Activated naive CD8-positive, alpha-beta T cell treated with anti-CD3 and anti-CD28 coated beads, Interleukin-2, amount 50 U/mL, for 16 hours (primary cell): ENCODE measurements at places on chromosomes 7 and 10.

DNA sequence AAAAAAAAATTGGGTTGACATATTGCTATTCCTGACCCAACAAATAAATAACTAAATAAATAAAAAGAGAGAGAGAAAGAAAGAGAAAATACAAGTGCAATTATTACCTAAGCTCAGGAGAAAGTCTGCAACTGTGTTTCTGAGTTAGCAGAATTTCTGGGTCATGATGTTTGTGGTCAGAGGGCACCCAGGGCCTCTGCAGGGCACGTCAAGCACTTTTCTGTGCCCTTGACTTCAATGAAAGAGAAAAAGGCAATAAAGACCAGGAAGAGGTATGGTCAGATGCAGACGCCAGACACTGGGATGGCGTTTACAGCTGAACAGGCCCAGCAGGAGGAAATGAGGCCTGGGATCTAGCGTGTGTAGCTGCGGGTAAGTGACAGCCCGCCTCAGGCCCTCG lies 160.9 kb upstream of the GDF10 start:
- DNase-seq = no peak

GRCh38 chr10:77490534-77491314 lies 146.9 kb downstream of the KCNMA1 start:
- DNase-seq = no peak

- DNase-seq = no peak
Measured at GRCh38 chr7:93866886-93867285, 23.7 kb downstream of the TFPI2 start.

- DNase-seq = no peak
Measured at GRCh38 chr10:2051108-2051507, 313.8 kb upstream of the ADARB2 start.

DNA sequence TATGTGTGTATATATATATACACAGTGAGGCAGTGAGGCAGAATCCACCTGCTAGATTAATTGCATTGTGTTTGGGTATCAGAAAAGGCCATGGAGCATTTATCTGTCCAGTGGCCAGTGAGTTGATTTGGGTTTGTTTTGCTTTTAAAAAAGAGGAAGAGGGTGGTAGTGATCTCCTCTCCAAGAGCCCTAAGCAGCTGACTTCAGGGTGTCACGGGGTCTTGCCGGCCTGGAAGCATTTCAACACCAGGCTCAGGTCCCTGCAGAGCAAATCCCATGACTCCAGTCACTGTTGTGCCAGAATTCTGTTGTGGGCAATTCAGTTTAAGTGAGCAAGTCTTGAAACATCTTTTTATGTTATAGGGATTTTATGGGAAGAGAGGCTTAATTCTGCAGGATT lies 30.6 kb upstream of the GPNMB start:
- no peak for DNase-seq

DNA sequence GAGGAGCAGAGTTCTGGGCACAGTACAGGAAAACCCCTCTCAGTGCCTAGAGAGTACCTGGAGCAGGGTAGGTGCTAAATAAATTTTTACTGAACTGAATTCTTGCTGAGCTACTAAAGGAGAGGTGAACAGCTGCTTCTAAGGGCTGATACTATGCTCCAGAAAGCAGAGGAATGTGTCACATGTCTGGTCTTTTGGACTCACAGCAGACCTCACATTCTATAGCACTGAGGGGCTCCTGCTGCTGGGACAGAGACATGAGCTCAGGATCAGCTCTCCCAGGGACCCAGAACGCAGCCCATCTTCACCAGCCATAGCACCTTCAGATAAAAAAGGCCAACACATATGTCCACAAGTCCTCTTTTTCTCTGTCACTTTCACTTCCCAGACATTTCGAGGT lies 133.0 kb upstream of the KLF14 start:
- no peak for DNase-seq

- DNase-seq = no peak
Measured at GRCh38 chr10:93445097-93445960, 36.8 kb downstream of the MYOF start.

GRCh38 chr10:88642963-88643362 lies 21.3 kb upstream of the LIPF start:
- DNase-seq = no peak

- DNase-seq = no peak
Measured at GRCh38 chr7:36748017-36748487, 23.8 kb upstream of the AOAH start.

DNA sequence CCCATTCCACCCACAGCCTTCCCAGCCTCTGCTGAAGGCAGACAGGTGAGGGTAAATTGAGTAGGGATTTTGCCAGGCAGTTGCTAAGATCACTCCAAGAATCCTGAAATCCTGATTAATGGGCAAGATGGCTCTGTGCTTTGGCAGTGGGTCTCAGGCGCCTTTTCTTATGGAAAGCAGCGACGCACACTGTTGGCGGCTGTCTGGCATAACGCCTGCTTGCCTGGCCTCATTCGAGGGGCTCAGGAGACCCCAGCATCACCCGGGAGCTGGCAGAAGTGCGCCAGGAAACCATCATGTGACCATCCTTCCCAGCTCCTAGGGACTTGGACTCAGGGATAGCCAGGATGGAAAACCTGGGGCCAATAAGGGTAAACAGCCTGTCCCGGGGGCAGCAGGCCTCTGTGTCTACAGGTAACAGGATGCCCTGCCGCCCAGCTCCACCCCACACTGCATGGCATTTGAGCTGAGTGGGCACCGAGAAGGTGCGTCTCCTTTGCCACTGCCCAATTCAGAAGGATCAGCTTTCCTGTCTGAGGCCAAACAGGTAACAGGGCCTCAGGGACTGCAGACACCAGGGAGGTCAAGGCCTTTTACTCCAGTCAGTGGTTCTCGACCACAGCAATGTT lies 98.6 kb downstream of the FAM53B start:
- no peak for DNase-seq

GRCh38 chr10:78407009-78407711 lies 373.5 kb downstream of the RPS24 start:
- peak; percentile 17 for DNase-seq

GRCh38 chr10:116287906-116288501 lies 15.0 kb upstream of the GFRA1 start:
- DNase-seq = no peak

DNA sequence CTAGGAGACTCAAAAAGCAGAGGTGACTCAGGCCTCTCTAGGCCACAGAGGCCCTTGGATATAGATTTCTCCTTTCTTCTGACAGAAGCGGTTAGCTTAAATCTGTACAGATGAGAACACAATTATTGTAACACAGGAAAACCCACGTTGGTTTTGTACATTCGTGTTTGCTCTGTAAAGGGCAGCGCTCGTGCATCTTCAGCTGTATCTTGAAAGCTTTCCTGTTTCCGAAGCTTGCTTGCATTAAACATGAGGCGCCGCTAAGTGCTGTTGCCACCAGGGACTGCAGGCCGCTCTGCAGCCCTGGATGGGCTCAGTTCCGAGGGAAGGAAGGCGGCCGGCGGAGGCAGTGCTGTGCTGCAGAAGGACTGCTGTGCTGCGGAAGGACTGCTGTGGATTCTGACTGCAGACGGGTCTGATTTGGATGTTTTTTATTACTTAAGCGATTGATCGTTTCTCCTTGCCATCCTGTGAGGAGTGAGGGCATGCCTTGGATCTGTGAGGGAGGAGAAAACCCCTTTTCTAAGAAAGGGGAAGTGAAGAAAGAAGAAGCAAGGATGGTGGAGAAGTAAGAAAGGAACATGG lies 53.3 kb downstream of the FHIP2A start:
- no peak for DNase-seq

- DNase-seq = no peak
Measured at GRCh38 chr7:75039166-75039565, 34.4 kb downstream of the RCC1L start.

- DNase-seq = no peak
Measured at GRCh38 chr10:89793649-89794254, 92.4 kb downstream of the KIF20B start.

DNA sequence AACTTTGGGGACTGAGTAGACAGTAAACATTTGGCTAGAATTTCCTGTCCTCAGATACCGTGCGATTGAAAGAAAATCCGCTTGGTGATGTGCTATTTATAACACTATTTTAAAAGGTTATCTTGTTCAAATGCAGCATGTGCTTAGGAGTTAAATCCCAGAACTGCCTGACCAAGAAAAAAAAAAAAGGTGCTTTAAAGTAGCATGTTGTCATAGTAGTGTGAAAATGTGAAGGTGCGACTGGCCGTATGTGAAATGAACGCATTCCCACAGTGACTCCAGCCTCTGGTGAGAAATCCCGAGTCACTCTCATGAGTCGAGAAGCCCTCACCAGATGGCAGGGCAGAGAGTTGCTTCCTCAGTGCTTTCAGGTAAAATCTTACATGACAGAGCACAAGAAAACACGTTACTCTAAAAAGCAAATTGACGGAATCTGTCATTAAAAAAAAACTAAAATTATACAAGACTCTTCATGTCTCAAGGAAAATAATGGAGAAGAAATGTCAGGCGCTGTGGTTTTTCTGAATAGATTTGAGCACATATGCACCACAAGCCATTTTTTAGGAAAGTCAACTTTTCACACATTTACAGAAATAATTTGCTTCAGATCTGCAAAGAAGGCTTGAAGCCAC lies 18.4 kb upstream of the KLF6 start:
- no peak for DNase-seq

DNA sequence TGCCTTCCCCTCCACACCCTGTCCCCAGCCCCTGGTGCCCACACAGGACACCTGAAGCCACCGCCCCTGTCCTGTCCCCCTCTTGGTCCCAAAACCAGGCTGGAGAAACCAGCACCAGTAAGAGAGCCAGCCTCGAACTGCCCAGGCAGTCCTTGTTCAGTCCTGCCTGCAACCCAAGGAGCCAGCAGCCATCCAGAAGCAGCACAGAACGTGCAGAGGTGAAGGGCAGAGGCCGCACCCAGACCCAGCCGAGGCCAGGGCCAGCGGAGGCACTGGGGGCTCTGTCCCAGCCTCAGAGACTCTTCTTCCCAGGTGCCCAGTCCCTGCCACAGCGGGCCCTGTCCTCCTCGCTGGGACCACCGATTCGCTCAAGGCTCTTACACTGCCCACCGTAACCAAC lies 23.3 kb upstream of the CNPY1 start:
- DNase-seq = no peak

DNA sequence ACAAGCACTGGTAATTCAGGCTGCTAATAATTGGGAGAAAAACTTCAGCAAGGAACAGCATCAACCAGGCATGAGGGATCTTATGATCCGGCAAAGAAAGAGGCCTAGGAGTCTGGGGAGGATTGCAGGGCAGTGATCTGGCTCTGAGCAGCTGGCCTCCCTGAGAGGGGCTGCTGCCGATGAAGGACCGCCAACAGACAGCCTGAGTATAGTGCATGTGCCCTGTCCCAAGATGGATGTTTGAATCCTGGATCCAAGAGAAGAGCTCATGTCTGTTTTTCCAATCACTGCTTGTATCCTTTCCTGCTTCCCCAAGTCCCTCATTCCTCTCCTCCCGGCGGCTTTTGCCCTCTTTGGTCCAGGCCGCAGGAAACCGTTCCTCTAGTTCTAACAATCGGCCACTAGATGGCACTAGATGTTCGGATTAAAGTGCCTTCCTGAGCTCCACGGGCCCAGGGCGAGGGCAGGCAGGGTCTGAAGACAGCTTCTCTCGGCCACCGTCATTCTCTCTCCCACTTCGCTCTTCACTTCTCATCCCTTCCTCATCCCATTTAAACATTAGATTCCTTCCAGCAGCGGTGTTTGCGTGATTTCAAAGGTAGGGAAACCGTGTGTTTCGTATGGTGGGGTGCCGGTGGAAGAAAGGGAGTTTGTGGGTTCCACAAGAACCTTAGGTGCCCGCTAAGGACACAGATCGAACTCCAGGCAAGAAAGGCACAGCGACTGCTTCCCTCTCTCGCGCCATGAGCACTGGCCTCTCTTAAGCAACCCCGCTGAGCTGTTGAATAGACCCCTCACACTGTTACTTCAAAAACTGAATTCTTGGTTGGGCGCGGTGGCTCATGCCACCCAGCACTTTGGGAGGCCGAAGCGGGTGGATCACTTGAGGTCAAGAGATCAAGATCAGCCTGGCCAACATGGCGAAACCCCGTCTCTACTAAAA lies 82.4 kb downstream of the ADCYAP1R1 start:
- no peak for DNase-seq

- DNase-seq = no peak
Measured at GRCh38 chr10:132510174-132510611, 27.4 kb upstream of the INPP5A start.

DNA sequence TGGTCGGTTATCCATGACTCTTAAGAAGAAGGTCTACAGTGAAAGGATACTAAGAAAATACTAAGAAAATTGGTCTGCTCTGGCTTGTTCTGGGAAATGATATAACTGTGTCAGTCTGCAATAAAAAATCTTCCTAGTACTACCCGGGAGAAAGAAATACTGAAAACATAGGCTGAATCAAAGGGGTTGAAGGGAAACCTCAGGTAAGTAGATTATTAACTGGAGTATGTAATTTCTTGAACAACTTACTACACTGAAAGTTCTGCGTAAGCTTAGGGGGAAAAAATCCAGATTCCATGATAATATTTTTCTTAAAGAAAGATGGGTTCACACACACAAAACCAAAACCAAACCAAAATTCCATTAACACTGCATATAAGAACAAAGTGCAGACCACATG lies 143.3 kb downstream of the KMT2E start:
- DNase-seq = no peak

GRCh38 chr10:77463499-77463898 lies 174.1 kb downstream of the KCNMA1 start:
- no peak for DNase-seq

DNA sequence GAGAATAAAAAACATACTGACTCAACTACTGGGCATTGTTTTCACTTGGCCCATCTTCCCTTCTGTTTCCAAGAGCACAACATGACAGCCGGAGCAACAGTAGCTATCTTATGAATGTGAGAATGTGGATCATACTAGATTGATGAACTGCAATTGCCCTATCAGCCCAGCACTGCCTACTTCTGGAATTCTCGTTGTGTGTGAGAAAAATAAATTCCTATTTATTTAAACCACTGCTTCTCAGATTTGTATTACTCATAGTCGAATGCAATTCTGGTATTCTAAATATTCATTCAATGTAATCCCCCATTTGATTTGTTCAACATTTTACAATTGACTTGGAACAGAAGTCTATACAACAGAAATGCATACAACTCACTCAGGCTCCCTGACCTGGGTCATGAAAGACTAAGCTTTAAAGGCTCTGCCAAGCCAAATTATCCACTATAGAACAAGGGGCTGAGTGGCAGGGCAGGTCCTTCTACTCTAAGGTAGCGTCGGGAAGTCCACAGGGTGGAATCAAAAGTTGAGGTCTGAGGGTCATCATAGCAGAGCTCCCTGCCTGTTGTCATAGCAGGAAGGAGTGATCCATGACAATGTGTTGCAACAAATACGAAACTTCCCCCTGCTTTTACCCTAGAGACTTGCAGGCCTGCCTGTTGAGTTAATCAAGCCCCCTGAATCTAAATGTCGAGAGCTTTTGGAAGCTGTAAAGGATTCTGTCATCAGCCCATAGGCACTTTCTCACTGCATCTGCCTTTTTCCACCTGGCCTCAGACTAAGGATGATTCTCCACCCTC lies 12.4 kb upstream of the JAZF1 start:
- DNase-seq = no peak
